ENCODE measurements at places on chromosomes 1 and 21. TPM values are rescaled to one million over a fixed set of nuclear protein-coding genes. Genes with fewer than 3 reads are reported as not detected.

CCDC30 gene
- 0.13 TPM for total RNA-seq

SPOCD1 gene
- total RNA-seq, result 40.3 TPM

GRCh38 chr1:201619513-201619912, 80.6 kb downstream of the NAV1 start:
- peak; percentile 79 for DNase-seq

- DNase-seq, result no peak
These were observed 7.7 kb downstream of the ARHGEF19 start for GRCh38 chr1:16204634-16205333.

GRCh38 chr1:212459656-212460055, 26.9 kb downstream of the NENF start:
- no peak for DNase-seq

DNA sequence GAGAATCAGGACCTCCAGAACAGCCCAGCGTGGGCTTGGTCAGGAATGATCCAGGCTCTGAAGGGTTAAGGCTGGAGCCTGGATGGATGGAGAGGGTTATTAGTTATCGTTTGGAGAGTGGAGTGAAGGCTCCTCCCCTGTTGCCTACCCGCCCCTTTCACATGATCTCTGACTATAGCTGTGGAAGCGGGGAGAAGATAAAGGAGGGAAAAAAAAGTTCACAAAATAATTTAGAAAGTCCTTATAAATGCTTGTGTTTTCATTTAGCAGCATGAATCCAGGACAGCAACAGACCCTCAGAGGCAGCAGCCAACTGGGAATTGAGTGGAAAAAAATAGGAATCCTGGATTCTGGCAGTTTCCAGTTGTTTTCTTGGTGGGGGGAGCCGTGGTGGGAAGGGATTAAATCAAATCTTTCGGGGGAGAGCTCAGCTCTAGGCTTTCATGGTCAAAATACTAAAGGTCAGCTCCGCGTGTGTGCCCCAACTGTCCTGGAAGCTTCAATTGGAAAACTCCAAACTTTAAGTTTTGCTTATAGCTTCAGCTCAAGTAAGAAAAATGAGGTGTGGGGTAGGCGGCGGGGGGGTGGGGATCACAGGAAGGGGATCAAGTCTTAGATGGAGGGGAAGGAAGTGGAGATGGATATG, 595 bp upstream of the DDR2 start:
- peak; percentile 55 for DNase-seq

DNA sequence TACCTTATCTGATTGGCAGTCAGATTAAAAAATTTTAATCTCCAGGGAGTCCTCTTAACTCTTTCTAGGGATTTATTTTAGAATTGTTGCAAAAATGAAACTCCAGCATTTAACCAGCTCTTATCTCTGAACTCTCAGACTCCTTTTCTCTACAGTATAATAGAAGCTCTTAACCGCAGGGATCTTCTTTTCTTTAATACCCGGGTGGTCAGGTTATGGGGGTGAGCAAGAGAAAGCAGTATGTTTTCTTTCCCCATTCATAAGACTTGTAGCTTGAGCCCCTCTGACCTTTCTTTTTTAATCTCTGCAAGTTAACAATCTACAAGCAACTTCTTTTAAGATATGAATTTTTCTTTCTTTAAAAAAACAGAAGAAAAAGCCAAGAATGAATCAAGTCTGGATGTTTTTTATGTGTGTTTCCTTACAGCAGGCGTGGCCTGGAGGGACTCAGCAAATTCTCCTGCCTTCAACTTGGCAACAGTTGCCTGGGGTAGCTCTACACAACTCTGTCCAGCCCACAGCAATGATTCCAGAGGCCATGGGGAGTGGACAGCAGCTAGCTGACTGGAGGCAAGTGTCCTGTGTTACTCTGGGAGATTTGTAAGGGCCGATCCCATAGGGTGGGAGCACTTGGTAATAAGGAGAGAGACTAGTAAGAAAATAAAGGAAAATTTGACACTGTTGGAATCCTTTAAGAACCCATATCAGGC, 13.4 kb upstream of the OLFML3 start:
- DNase-seq, result no peak

GRCh38 chr21:32256873-32257620, 21.8 kb downstream of the MIS18A start:
- DNase-seq, result peak; percentile 63

Data from SJSA1 (cell line).